ENCODE measurements at places on chromosomes 4 and X.

GRCh38 chr4:124121461-124121971 is 591.0 kb downstream of the ANKRD50 start:
- DNase-seq = peak; percentile 26

GRCh38 chr4:7767966-7768365 is 171.7 kb downstream of the AFAP1 start:
- DNase-seq = no peak

- no peak for DNase-seq
Observed at GRCh38 chr4:38560340-38560739, 103.7 kb upstream of the KLF3 start.

DNA sequence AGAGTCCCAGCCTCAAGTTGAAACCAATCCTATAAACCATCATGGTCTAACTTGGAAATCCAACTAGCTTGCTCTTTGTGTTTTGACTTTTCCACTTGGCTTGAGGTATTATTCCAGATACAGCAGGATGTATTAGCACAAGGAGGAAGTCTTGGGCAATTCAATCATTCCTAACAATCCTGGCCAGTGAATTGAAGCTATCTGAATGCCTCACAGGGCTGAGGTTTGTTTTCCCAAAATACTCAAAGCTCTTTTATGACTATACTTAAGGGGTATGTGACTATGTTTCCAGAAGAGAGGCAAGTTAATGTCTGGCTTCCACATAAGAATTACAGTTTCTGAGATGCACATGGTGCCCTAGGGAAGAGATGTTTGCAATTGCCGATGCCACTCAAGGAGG is 66.8 kb upstream of the SH3RF1 start:
- DNase-seq = peak; percentile 90

DNA sequence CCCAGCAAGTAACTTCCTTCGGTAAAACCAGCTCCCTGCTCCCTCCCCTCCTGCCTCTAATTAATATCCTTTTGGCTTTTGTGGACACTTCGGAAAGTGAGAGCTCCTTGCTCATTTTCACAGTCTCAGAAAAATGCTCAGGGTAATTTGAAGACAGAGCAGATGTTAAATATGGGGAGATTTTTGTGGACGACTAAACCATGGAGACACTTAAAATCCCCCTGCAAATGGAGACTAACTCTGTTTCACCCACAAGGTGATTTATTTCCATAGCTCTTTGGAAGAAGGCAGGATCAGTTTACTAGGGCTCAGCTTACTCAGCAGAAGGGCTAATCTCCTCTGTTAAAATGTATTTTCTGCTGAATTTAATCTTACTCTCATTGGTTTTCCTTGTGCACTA is 12.2 kb upstream of the AMOT start:
- DNase-seq = no peak

DNA sequence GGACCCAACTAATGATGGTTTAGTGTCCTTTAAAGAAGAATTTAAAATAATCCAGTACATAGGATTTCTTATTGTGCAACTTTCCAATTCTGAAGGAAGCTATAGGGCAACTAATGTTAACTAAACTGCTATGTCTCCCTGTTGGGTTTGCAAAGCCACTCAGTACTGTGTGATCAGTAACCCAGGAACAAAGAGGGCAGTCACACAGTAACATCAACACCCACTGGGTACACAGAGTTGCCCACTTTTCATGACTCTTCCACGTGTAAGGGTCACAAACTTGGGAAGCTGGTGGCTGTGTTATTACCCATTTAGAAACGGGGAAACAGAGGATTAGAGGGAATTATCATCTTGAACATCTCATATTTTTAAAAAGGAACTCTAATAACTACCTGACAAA is 555.0 kb upstream of the DIPK2B start:
- DNase-seq = no peak

- no peak for DNase-seq
Observed at GRCh38 chrX:15107367-15107988, 162.4 kb downstream of the ASB9 start.

GRCh38 chr4:5979981-5980380 is 38.2 kb downstream of the C4orf50 start:
- DNase-seq = no peak

DNA sequence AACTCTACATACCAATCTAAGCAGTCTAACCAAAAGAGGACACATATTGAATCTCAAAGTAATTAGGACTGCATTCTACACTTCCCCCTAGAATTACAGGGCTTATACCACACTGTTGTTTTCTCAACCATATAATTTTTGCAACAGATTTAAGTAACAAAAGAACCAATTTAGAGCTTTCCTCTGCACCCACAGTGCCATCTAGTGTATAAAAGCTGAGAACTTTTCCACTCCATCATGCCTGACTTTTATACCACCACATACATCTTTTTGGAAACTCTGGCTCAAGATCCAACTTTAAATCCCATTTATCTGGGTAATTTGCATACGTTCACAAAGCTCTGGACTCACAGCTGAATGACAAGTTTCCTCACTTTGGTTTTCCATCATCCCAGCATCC is 99.5 kb downstream of the EFHC2 start:
- DNase-seq = peak; percentile 52

GRCh38 chr4:83454686-83455085 is 937 bp downstream of the HELQ start:
- peak; percentile 20 for DNase-seq

- DNase-seq = peak; percentile 75
Observed at GRCh38 chrX:107823456-107823855, 2.2 kb upstream of the MID2 start.

GRCh38 chr4:159722918-159723317 is 620.0 kb downstream of the RAPGEF2 start:
- no peak for DNase-seq

- no peak for DNase-seq
Observed at GRCh38 chr4:113537628-113538027, 223.9 kb downstream of the CAMK2D start.

DNA sequence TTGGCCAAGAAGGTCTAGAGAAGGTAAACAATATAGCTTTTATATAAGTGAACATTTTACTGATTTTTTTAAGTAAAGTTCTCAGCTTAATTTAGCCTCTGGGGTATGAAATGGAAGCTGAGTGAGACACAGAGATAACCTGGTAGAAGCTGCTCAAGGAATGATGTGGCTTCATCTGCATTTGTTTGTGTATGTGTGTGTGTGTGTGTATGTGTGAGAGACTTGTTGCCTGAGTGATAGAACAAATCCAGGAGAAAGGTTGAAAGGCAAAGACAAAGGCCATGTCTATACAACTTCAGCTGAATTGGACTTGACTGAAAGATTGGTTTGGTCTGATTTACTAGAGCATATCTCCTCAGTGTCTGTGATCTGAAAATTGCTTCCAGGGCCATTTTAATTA is 63.6 kb downstream of the PCDH7 start:
- no peak for DNase-seq

DNA sequence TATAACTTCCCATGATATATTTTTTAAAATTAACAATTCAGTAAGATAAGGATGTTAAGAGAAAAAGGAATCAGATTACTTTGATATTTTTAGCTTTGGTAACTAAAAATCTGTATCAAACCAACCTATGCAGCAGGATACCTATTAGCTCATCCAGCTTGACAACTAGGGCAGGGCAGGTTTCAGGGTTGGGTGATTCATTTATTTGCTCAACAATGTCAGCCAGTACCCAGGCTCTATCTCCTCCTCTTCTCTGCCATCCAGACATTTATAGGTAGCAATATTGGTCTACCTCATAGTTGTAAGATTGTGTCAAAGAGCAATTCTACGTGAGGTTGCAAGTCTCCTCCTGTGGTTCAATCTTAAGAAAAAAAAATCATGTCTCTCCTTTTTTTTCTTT is 421.9 kb downstream of the ANKRD50 start:
- DNase-seq = no peak

- DNase-seq = peak; percentile 44
Observed at GRCh38 chr4:188971125-188971524, 831.9 kb downstream of the TRIML1 start.

DNA sequence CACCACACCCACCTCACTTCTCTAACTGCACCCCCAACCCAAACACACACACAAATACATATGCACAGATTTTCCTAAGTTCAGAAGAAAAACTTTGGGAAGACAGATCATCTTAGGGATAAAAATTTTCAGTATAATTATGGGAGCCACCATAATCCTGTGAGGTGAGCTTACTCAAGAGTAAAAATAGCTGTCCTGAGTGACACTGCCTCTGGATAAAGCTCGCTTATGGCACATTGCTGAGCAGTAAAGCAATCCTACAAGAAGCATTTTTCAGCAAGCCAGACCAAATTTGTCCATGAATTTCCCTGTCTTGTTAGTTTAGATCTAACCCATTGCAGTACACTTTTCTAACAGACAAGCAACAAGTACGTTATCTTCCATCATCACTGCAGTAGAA is 83.8 kb downstream of the INPP4B start:
- DNase-seq = no peak

DNA sequence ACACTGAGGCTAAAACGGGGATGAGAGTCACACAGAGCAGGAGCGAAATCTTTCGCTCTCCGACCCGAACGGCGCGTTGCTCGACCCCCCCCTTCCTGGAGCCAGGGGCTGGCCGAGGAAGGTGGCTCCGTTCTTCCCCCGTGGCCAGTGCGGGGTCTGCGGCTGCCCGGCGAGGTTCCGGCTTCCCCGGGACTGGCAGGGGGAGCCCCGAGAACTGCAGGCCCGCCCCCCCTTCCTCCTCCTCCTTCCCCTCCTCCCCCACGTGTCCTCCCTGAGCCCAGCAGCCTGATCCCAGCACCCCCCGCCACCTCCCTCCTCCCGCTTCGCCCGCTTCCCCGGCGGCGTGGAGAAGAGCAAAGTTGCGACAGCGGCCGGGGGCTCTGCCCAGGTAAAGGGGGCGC is 2.4 kb upstream of the BCORL1 start:
- DNase-seq = no peak

DNA sequence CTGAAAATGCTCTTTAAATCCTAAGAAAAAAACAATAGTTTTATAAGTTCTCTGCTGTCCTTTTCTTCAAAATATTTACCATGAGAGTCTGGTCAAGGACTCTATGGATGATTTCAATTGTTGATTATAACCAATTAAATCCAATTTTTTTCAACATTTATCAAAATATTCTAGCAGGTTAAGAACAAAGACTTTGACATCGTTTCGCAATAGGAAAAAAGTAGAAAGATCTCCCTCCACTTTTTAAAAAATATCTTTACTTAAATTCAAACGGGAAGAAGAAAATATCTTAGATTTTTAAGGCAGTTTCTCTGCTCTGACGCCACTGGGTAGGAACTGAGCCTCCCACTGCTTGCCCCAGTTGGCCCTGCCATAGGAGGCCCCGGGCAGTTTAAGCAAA is 44.7 kb upstream of the TMEM154 start:
- DNase-seq = no peak

GRCh38 chr4:107255114-107255513 is 219.0 kb upstream of the DKK2 start:
- DNase-seq = no peak

DNA sequence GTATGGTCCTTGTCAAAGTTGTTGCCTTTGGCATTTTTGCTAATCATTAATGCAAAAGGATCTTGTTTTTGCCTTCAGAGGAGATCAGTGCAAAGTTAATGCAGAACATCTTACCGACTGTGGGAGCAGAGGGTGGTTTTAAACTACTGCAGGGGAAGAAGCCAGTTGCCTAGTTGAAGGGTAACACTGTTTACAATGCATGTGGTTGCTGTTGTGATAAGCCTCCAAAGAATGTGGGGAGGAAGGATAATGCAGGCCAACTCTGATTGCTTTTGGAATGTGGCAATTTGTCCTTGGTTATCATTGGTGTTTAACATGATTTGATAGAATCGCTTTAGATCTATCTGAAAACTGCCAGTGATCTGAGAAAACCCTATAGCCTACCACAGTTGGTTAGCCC is 204.3 kb upstream of the TLL1 start:
- DNase-seq = peak; percentile 25

GRCh38 chr4:634599-634985 is 9.2 kb downstream of the PDE6B start:
- DNase-seq = no peak

DNA sequence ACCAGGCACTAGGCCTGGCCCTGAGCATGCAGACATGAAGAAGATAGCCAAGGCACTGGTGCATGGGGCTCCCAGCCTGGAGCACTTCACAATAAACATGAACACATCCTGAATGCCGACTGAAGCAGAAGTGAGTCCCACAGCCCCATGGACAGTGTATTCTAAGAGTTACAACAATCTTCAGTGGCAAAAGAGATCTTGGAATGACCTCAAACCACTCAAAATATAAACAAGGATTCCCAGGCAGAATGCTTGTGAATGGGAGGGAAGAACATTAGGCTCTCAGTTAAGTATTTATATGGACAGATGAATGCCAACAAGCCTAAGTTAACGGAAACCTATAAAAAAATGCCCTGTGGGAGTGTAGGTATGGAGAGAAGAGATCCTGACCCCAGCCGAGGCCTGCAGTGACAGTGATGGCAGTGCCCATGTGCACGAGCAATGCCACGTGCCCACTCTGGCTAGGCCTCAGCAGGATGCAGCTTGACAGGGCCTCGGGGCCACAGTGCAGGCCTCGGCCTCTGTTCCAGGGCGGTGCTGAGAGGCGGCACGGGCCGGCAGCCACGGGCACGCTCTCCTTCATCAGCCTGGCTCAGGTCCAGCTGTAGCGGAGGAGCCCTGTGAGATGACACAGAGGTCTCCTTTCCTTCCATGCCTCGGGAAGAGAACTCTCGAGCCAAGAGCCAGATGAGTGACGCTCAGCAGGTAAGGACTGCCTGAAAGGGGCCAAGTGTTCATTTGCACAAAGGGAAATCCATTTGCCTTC is 49.2 kb downstream of the IRF2 start:
- DNase-seq = no peak

DNA sequence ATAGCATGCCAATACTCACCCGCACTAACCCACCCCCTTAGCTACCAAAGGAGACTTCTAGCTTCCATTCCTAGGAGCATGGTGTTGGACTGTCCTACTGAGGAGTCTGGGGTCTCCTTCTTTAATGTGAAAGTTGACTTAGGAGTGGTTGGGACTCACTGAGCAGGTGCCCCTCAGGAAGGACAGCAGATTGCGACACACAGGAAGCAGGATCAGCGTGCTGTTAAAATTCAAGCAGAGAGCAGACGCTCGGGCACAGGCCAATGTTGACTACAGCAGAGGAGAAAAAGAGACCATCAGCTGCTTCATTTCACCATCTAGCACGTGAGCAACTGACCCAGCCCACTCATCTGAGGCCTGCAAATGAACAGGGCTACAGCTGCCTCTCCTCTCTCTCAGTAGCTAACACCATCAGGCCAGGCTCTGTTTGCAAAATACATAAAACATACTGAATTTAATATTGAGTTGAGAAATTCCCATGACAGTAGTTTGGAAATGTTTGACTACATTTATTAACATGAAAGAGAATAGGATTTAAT is 10.8 kb downstream of the NOX1 start:
- no peak for DNase-seq

DNA sequence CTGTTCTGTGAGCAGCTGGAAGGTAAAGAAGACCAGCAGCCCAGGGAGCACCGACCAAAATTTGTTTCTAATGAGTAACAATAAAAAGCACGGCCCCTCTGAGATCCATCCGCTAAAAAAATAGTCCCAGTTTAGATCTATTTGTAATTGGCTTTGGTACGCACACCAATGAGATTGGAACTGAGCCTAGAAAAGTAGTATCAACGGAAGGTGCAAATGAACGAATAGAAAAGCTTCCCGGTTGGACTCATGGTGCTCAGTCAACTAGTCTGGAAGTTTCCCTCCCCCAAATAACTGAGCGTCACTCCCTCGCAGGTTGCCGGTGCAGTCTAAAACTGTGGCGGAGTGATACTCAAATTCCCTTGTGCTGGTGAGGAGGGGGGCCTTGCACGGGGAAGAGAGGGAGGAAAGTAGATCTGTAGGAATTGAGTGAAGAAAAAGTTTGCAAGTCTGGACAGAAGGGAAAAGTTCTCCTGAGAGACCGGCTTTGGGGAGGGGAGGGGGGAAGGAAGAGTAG is at the start of gene COL4A5:
Gene COL4A5, plus strand, starts transcription at position 413 of the 517 bp plus-strand sequence. CDS start 288 bp downstream, outside the sequence.
- DNase-seq = peak; percentile 74

GRCh38 chr4:105147016-105147552 is 408 bp downstream of the TET2 start:
- DNase-seq = no peak

All from foreskin fibroblast (primary cell).